ENCODE measurements at places on chromosomes 3 and 15.
A peak's percentile ranks its signal among the peaks of the same experiment; 100 is the strongest.

DNA sequence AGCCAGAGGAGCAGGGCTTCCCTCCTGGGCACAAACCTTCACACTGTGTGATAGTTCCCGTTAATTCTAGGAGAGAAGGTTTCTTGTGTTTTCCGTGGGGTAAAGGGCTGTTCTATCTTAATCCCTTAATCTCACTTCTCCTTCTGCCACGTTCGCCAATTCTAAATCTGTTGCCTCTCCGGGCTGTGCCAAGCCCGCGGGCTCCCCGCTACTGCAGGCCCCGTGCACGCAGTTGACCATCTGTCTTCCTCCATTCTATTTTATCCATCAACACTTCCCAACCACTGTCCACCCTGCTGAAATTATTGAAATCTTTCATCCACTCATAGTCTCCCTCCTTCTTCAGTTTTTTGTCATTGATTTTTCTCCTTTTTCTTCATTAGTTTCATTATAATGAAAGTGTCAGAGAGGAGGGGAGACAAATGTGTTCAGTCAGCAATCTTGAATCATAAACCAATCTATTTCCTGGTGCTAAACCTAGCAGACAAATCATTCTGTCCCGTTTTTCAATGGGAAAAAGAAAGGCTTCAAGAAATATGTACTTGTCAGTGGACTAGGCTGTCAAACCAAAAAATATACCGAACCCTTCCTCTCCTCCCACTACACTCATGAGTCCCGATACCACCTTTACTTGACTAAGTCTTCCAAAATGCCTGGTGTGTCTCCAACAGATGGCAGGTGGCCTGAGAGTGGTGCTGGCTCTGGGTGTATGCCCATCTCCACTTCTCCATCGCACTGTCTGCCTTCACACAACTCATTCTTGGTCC, 39.6 kb downstream of the SLCO2A1 start:
- DNase-seq, result no peak

DNA sequence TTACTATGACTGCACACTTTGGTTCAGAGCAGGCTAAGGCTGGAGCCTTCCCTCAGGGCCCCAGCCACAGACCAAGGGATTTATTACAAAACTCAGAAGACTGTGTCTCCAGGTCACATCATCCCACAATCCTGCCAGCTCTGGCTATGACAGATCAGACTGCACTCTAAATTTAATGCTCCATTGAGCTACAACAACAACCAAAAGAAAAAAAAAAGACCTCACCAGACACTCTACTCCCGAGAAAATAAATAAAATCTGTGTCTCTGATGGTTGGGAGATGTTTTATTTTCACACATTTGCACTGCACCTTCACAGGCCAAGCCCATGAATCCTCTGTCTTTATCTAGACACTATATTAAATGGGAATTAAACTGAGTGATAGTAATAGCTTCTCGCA, 50.8 kb upstream of the CTNNB1 start:
- peak; percentile 67 for DNase-seq

DNA sequence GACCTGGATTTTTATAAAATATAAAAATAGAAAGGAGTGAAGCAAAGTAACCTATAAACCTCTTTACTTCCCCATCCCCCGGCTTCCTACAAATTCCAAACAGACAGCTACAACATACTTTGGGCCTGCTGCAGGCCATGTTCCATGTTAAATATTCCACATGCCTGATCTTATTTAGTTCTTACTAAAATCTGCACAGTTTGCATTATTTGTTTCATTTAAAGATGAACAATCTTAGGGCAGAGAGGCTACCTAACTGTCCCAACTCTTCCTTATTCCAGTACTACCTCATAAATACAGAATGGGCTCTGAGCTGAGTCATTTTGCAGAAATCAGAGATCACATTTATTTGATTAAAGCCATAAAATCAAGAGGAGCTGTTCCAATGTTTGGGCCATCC, 665.0 kb downstream of the PDCD6IP start:
- DNase-seq, result no peak

DNA sequence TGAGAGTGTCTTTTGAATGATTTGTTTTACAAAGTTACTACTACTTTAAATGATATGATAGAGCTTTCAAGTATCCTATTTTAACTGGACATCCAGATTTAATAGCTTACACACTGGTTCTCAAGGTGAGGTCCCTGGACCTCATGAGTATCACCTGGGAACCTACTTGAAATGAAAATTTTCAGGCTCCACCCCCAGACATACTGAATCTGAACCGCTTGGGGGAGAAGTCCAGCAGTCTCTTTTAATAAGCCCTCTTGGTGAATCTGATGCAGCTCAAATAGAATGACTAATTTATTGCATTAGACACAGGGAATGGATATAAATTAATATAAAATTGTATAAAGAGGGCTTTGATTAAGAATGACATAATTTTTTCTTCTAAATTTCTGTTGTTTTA, 29.4 kb upstream of the SLITRK3 start:
- DNase-seq, result no peak

DNA sequence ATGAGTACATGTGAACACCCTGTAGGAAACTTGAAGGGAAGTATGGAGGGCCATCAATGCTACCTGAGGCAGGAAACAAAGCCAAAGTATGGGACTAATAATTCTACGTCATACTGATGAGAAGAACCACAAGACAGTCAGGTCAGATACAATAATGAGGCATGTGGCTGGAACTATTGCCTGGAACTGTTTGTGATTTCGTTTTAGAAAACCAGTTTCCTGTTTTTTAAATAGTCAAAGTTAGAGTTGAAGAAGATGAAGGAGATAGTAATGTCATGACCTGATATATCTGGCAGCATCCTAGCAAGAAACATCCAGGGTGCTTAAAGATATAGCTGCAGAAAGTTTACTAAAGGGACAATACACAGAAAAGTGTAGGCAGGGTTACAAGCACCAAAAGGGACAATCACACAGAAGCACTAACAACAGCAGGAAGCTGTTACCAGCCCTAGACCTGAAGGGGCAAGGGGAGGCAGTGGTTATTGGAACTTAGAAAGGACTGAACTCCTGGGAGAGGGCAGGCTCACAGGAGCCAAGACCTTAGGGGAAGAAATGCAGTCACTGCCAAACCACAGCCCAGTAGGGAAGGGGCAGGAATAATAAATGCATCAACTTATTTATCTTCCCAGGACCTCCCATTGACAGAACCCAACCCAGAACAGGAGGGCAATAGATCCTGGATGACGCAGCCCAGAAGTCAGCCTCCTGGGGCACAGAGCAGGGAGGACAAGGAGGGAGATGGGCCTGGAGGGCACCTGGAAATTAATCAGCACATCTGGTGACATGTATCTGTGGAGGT, 302.1 kb upstream of the STT3B start:
- no peak for DNase-seq

GRCh38 chr15:38080651-38081275, 146.3 kb downstream of the TMCO5A start:
- no peak for DNase-seq
